ENCODE measurements at places on chromosomes 5 and 9. TPM values are rescaled to one million over a fixed set of nuclear protein-coding genes. Genes with fewer than 3 reads are reported as not detected.

Gene FOXI1
- not detected for total RNA-seq

Gene PCDHB3
- total RNA-seq, result 9.8 TPM

Gene NUTM2G
- not detected for total RNA-seq

Gene PSMB7
- 160 TPM for total RNA-seq

All from temporal lobe (tissue), 4 donors.